Stimulated activated CD4-positive, alpha-beta T cell treated with anti-CD3 and anti-CD28 coated beads, Interleukin-12 subunit alpha, Interleukin-12 subunit beta, amount 100 ng/mL, for 24 hours (primary cell): ENCODE measurements at places on chromosomes 7 and 10.

- DNase-seq: no peak
Measured at GRCh38 chr10:72626444-72626754, 520 bp upstream of the MICU1 start.

DNA sequence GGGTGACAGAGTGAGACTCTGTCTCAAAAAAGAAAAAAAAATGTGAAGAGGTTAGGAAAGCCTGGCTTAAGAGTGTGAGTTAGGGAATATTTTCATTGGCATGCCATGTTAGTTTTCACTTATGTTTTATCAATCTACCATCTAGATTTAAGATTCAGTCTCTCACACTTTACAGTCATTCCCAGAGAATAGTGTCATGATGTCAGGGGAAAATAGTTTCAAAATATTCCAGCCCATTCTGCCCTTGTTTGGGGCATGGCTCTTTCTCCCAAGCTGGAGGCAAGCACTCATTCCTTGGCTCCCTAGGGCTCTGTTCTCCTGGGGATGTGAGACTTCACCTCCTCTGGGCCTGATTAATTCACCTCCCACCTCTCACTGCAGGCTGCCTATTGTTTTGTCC is 331.5 kb downstream of the CXCL12 start:
- DNase-seq: no peak

DNA sequence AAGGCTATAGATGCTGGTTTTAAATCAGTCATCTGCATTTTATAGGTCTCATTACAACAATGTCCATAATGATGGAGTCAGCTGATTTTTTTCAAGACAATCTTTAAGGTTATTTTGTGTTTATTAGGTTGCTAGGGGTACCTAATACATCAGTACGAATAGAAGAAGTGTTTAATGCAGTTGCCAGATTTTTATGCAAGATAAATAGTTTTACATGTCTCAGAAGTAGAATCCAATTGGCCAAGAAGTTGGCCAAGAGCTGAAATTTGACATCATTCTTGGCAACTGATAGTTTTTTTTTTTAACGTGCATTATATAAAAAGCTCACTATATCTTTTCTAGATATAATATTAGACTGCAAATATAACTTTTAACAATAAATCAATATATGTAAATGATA is 208.5 kb downstream of the TRIL start:
- no peak for DNase-seq

DNA sequence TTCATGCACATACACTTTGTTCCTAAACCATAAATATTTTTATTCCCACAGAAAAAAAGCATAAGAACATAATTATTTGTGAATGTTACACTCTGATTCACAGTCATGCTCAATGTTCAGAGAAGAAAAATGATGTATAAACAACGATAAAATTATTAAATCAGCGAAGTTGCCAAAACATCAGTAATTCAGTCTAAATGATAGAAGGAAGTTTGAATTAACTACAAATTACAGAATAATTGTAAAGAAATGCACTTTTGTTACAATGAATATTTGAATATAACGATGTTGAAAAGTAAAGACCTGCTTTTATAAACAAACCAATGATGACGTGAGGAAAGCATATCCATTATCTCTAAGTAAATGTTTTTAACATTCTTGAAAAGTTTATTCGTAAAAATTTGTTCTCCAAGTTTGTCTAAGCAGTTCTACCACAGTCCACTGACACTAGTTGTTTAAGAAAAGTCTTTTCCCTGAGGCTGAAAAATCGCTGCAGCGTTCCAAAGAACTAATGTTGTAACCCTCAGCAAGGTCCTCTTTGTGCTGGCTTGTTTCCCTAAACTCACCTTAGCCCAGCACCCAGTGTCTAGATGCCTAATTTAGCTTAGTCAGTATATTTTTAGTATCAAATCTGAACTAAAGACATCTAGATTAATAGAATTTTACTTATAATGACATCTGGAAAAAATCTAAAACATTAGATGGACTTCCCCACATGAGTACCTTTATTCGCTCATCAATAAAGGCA is 30.4 kb downstream of the TSPAN12 start:
- DNase-seq: no peak

DNA sequence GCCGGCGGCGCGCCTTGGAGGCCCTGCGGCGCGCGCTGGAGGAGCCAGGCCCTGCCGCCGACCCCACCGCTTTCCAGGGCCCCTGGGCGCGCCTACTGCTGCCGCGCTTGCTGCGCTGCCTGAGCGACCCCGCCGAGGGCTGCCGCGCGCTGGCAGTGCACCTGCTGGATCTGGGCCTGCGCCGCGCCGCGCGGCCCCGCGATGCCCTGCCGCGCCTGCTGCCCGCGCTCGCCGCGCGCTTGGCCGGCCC is 280 bp downstream of the DNAAF5 start:
- no peak for DNase-seq

GRCh38 chr10:70730955-70731354 is 54.2 kb downstream of the TBATA start:
- DNase-seq: no peak

- no peak for DNase-seq
Measured at GRCh38 chr7:101927802-101928201, 110.4 kb downstream of the CUX1 start.

- DNase-seq: no peak
Measured at GRCh38 chr7:47763063-47763974, 181.4 kb upstream of the TNS3 start.

DNA sequence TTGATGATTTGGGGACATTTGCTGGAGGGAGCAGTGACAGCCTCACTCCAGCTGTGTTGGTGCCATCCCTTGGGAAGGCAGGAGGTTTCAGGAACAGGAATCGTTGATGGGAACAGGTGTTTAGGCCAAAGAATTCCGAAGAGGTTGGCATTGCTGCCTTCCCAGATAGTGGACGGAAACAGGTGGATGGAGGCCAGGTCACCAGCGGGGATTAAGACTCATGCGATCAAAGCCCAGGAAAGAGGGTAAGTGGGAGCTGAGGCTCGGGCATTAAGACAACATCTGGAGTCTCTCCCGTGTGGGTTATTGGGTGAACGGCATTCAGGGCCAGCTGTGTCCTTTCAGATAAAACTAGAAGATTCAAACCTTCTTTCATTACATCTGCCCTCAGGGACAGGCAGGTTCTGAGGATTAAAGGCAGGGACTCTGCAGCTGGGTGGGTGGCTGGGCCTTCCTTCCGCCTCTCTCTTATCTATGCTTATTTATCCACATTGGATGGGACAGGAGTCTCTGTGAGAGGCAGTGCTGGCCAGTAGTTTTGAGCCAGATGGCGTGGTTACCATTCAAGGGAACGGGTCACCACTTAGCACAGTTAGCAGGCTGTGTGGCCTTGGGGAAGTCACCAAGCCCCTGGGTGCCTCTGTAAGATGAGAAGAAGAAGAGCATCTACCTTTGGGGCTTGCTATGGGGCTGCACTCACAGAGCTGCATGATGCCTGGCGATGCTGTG is 67.6 kb downstream of the INSIG1 start:
- DNase-seq: no peak

GRCh38 chr10:105840288-105840770 is 1199.2 kb downstream of the SORCS3 start:
- no peak for DNase-seq

DNA sequence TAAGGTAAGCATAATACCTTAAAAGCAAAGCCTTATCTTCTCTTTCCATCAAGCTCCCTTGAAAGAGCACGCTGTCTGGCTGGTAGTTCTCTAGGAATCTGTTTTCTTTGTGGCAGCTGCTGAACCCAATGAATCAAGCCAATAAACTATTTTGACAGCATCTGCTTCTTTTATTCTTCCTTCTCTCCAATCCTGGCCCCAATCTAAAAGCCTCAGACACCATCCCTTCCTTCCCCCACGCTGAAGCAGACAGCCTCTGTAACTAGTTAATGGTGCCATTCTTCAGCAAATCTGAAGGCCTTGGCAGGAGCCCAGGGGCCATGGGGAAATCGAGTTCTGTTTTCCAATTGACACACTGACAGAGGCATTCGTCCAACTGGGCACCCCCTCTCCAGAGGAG is 186.6 kb upstream of the LYZL1 start:
- DNase-seq: no peak

- DNase-seq: no peak
Measured at GRCh38 chr7:27129729-27130539, 623 bp downstream of the HOXA4 start.

DNA sequence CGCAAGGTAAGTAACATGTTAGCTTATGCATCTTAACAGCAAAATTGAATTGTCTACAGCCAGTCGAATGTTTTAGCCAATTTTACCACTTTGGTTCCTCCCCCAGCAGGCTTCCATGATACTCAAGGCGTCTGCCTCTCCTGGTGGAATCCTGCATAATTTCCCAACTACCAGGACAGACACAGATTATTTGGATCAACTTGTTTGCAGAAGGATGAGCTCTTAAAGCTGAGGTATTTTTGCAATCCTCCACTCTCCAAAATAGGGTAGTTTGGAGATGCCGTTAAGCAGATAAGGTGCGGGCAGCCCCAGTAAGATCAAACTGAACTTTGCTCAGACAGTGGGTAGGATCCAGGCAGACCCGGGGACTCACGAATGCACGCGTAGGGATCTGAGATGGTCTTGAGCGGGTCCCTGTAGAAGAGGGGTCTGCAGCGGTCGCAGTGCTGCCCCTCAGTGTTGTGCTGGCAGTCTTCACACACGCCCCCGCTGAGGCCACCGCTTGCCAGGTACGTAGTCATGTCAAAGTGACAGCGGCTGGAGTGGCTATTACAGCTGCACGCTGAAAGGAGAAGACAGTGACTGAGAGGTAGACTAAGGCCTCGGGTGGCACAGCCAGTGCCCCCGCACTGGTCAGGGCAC is 27.4 kb downstream of the LAMB4 start:
- DNase-seq: no peak

DNA sequence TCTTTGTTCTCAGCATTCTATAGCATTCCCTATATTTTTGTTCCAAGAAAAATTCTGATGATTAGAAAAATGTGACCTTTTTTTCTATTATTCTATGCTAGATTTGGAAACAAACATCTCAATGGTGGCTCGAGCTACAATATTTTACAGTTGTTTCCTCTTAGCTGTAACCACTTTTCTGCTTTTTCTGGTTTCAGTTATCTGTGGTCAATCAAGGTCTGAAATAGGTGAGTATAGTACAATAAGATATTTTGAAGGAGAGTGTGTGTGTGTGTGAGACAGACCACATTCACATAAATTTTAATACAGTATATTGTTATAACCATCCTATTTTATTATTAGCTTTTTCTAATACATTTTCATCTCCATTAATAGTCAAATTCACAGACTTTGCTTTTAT is 564.5 kb upstream of the GHITM start:
- DNase-seq: no peak

- DNase-seq: no peak
Measured at GRCh38 chr7:44224080-44224973, 23.5 kb downstream of the YKT6 start.

- no peak for DNase-seq
Measured at GRCh38 chr7:52450816-52451215, 584.6 kb upstream of the POM121L12 start.

GRCh38 chr10:131083915-131084790 is 227.4 kb downstream of the TCERG1L start:
- no peak for DNase-seq

DNA sequence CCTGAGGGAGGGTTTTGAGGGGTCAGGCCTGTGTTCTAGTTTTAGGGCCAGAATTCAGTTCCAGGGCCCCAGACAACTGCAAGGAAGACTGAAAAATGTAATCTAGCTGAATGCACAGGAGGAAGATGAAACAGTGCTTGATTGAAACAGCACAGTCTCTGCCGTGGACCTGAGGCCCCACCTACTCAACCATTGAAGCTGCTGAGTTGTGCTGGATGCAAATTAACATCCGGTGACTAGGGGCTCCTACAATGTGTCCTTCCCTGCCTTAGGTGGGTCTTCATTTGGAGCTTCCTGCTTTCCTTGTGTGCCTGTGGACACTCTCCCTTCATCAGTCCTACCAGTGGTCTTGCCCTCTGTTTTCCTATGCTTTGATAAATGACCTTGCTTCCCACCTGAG is 5.7 kb downstream of the GLRX3 start:
- no peak for DNase-seq
